ENCODE measurements at places on chromosomes 16 and 17.

GRCh38 chr17:30351735-30352134, 17.9 kb upstream of the TMIGD1 start:
- no peak for DNase-seq

- no peak for DNase-seq
Observed at GRCh38 chr16:75236232-75236631, 15.2 kb downstream of the BCAR1 start.

DNA sequence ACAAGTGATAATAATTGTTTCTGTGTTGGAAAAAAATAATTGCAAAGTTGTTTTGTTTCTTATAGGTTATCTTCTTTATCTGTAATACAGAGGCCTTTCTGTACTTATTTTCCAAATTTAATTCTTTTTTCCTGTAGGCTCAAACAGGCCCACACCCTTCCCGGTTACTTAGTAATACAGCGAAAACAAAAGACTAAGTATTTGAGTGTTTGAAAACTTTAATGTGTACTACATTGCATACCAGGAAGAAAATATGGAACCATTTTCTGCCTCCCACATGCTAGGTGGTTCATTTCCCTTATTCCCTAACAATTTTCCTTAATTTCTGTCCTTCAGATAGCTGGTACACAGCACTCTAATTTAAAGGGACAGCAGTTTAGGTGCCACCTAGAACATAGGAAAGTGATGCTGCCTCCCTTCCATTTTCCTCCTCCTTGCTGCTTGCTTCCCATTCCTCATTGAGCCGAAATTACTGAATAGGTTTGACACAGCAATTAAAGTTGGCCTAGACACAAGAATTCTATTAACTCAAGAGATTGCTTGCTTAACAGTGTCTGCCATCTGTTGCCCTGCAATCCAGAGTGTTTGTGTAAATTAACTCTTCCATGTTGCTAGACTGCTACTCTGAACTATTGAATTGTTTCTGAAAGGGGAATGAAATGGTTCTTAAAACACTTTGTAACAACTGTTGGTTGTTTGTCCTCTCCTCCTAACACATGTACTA, 24.2 kb downstream of the CYB5B start:
- no peak for DNase-seq

DNA sequence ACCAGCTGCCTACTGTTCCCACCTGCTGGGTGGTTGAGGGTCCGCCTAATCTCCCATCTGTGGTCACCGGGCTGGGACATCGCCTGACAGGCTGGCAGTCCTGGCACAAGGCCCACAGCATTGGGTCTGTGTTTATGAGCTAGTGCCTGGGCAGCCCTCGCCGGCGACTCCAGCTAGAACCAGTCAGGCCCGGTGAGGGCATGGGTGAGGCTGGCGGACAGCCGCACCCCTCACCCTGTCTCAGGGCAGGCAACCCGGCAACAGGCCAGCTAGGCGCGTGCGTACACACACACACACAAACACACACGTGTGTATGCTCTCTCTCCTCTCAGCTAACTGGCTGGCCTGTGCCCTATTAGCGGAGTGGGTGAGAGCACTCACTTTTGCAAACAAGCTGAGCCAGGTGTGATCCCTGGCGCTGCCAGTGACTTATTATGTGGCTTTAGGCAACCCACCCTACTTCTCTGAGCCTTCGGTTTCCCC, 10.4 kb downstream of the HSD11B2 start:
- no peak for DNase-seq

- DNase-seq = no peak
Observed at GRCh38 chr17:1729966-1730325, 5.4 kb downstream of the WDR81 start.

GRCh38 chr16:10828851-10829366, 10.3 kb upstream of the TVP23A start:
- no peak for DNase-seq

- no peak for DNase-seq
Observed at GRCh38 chr17:62572888-62573401, 54.5 kb upstream of the MRC2 start.

DNA sequence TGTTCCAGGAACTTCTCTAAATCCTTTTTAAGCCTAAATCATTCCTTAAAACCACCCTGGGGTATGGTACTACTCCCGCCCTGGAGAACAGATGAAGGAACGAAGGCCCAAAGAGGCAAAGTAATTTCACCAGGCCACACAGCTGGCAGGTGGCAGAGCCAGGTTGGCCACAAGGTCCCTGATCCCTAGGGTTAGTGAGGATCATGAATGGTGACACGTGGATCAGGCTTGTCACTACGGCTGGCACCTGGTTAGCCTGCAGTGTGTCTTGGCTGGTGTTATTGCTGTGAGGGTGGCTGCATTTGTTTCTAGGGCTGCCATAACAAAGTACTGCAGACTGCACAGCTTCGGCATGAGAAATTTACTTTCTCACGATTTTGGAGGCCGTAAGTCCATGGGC, 26.0 kb upstream of the ZNF423 start:
- no peak for DNase-seq

- no peak for DNase-seq
Observed at GRCh38 chr16:78249832-78250231, 150.4 kb downstream of the WWOX start.

- DNase-seq = no peak
Observed at GRCh38 chr17:2070241-2071023, 15.5 kb downstream of the HIC1 start.

DNA sequence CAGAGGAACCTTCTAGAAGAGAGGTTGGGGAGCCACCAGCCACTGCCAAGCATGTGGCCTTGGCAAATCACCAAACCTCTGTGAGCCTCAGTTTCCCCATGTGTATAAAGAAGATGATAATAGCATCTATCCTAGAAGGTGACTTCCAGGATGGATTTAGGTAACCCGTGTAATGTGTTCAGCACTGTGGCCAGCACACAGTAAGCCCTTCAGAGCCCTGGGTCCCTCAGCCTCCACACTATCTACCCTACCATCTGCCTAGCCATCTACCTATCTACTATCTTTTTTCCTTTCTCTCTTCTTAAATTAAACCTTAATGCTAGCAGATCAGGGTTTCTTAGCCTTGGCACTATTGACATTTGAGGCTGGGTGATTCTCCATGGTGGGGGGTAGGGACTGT, 33.0 kb downstream of the TEKT5 start:
- no peak for DNase-seq

DNA sequence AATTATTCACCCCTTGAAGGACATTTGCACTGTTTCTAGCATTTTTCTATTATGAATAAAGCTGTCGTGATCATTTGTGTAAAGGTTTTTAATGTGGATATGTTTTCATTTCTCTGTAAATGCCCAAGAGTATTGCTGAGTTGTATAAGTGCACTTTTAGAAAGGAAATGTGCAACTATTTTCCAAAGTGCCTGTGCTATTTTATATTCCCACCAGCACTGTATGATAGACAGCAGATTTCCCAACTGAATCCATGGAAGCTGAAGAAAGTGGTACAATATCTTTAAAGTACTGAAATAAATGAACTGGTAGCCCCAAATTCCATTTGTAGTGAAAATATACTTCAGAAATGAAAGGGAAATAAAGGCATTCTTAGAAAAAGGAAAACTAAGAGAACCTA, 238.4 kb downstream of the BCAS3 start:
- no peak for DNase-seq

DNA sequence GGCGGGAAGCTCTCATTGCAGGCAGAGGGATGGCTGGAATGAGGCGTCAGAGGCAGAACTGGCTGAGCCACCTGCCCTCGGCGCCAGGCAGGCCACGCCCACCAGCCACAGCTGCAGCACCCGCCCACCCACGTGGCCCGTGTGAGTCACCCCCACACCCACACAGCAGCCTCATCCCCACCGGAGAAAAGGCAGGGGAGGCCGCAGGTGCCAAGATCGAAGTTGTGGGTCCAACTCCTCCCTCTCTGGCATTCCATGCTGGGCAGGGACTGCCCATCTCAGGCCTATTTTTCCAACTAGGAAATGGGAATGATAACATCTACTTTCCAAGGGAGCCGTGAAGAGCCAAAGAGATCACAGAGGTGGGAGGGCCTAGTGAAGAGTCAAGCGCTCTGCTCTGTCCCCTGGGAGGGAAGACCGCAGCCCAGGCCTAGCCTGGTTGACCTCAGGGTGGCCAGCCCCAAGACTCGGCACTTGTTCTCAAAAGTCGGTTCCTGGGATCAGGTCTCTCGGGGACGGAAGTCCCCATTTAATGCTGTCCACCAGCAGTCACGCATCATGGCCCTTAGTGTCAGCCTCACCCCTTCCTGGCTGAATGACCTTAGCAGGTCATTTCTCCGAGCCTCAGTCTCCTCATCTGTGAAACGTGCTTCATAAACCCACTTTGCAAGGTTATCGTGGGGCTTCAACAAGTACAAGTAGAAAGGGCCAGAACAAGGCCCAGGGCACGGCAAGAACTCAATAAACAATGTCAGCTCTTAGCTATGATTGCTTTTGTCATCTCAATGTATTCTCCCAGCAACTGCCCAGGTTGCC, at the start of gene TRPV3:
Gene TRPV3 (minus strand): TSS at position 45 of the 816 bp plus-strand sequence. CDS start 2,962 bp downstream, outside the sequence.
- DNase-seq = peak; percentile 39

DNA sequence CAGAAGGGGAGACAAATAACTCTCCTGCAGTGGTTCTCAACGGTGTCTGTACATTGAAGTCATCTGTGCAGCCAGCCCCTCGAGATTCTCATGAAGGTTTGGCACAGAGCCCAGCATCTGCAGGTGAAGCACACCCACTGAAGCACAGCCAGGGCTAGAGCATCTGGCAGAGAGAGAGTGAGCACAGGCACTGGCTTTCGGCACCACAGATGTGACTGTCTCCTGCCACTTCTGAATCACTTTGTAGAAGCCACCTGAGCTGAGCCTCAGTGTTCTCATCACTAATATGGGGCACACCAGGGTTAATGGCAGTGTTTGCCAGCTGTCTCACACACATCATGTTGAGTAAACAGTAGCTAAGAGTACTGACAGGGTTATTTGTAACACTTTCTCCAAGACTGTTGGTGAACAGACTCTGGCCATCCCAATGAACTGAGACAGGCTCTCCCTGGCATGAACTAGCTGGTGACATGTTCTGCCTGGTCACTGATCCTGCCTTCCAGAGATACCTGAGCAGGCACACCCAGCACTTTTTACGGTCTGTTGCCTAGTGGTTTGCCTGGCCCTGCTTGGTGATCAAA, 10.9 kb downstream of the HSPB9 start:
- no peak for DNase-seq

- DNase-seq = no peak
Observed at GRCh38 chr16:31478956-31479355, 4.0 kb upstream of the SLC5A2 start.

GRCh38 chr17:50346313-50347116, 589 bp downstream of the XYLT2 start:
- DNase-seq = no peak

DNA sequence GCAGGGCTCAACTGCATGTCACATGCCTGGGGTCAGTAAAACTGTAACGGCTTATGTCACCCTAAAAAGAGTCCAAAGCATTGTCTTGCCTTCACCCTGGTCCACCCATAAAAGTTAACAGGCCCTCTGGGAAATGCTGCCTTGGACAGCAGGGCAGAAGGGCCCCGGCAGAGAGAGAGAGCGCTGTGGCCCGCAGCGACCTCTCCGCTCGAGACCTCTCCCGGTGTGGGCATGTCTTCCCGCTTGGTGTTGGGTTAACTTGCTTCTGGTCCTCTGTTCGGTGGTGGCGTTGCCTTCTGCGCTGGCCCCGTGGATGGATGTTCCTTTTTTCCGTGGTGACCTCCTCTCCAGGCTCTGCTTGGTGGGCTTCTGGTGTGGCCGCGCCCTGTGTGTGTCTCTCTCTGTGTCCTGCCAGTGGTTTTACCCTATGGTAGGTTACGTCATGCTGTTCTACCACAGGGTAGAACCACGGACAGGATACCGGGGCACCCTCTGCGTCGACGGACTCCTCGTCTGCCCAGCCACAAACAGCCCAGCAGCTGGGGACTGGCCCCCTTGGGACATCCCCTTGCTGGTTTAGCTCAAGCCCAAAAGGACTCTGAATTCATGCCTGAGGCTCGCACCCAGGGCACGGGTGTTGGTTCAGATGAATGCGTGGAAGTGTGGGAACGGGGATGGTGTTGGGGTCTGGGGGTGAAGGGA, 18.3 kb upstream of the CLEC18A start:
- DNase-seq = no peak

GRCh38 chr16:1094124-1094479, 1.9 kb downstream of the C1QTNF8 start:
- no peak for DNase-seq

DNA sequence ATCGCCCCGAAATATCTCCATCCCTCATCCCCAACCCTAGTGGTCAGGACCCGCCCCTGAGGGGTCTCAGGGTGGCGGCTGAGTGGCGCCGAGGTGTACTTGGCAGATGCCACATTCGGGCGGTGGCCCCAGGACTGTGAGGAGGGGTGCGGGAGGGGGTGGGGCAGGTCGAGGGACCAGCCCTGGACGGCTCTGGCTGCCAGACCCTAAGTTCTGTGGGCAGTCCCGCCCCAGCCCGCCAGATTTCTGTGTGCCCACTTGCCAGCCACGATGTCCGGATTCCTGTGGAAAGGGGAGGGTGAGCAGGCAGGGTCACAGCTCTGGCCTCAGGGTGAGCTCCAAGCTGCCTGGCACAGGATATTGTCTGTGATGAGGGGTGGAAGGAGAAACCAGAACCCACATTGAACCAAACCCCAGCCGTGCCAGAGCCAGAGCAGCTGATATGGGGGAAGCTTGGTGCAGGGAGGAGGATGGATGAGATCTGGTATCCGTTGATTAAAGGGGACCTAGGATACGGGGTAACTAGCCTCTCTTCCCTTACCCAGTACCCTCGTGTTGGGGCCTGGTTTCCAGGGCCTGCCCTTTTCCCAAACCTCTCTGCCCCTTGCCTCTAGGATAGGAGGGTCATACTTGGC, 1.1 kb upstream of the CHAD start:
- DNase-seq = no peak

GRCh38 chr17:82729479-82730260, 5.7 kb upstream of the FN3K start:
- no peak for DNase-seq

DNA sequence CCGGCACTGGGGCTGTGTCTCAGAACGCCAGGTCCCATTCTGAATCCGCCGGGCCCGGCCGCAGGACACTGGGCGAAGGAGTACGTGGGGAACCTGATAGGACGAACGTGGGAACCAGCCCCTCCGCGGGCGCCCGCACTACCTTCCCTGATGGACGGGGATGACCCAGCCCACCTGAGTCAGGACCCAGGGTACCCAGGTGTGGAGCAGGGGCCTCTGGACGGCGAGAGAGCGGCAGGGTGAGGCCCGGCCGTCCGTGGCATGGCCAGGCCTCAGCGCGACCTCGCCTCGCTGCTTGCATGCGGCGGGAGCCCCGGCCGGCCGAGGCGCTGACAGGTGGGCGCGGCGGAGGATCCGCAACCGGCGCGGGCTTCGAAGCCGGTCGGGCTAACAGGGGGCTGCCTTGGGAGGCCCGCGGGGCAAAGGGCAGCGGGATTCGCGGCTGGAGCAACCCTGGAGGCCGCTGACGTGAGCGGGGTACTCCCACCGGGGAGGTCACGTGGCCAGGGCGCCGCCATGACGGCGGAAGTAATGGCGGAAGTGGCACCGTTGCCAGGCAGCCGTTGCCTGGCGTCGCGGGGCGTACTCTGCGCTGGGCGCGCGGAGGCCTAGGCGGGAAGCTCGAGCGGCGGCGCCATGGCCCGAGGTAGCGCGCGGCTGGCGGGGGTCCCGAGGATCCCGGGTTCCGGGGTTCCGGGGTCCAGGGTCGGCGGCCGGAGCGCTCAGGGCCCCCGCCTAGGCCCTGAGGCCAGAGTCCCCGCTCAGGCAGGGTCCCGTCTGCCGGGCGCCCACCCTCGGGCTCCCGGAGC, at the start of gene WDR90:
Gene WDR90 (plus strand): TSS at position 585 of the 809 bp plus-strand sequence. CDS start 52 bp downstream, at position 637.
- peak; percentile 78 for DNase-seq
